Bronchial epithelial cell (primary cell): ENCODE measurements at places on chromosomes 12 and 14.

DNA sequence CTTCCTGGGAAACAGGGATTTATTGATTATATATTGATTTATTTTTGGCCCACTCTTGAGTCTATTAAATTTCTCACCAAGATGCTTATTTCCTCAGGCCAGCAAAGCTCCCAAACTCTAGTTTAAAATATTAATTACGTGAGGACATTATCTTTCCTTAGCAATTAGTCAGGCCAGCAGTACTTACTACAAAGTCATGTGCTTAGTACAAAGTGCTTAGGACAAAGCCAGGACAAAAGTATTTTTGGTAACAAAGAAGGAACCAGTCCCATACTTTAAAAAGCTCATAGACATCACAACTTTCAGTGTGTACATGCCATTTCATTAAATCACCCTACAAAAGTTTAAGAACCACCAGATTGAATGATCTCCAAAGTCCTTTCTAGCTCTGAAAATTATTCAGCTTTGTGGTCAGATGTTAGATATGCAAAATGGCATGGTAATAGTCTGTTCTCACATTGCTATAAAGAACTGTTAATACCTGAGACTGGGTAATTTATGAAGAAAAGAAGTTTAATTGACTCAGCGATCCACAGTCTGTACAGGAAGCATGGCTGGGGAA, 94.7 kb upstream of the PWP1 start:
- DNase-seq = no peak

- DNase-seq = no peak
These were observed 3.1 kb upstream of the TXNRD1 start for GRCh38 chr12:104212516-104212915.

- peak; percentile 12 for DNase-seq
These were observed 1.0 kb downstream of the TMEM30B start for GRCh38 chr14:61280092-61280525.

- DNase-seq = peak; percentile 55
These were observed 37.8 kb downstream of the PHETA1 start for GRCh38 chr12:111330800-111331752.

DNA sequence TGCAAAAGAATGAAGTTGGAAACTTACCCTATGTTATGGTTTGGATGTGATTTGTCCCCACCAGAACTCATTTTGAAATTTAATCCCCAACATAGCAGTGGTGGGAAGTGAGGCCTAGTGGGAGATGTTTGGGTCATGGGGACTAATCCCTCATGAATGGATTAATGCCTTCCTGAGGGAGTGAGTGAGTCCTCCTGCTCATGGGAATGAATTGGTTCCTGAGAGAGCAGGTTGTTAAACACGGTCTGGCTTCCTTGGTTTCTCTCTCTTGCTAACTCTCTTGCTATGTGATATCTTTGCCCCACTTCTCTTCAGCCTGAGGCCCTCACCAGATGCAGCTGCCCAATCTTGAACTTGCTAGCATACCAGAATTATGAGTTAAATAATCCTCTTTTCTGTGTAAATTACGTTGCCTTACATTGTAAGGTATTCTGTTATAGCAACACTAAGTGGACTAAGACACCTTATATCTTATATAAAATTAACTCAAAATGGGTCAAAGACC, 22.2 kb upstream of the CCDC91 start:
- DNase-seq = no peak

DNA sequence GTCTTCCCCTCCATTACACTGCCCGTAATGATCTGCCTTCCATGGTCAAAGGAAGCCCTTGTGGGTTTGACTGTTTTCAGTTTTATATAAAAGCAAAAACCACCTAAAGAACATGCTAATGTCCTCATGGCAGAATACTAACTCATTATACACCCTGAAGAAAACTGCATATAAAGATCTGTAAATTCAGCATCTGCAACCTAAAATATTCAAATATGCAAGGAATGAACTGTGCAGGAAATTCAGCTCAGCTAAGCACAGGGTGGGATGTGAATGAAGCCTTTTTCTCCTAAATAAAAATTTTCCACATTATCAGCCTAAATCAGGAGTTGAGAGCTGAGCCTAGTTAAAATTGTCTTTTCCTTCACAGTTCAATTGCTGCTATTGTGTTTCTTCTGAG, 128.1 kb downstream of the NRXN3 start:
- no peak for DNase-seq

DNA sequence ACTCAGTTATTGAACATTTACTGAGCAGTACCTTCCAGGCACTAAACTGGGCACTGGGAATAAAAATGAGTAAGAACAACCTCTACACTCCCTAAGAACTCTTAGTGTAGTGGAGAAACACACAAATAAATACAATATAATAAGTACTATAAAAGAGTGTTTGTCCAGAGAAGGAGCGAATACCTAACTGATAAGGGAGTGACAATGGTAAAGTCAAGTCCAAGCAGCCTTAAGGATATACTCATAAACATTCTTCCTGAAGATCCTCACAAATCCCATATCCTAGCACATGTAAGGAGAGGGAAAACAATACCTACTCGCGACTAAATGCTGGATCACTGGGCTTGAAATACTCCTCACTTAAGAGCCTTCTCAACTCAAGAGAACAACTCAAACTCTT, 32.8 kb downstream of the SPTLC2 start:
- no peak for DNase-seq
